ENCODE measurements at places on chromosomes 11 and 22.

GRCh38 chr11:68354148-68354872 is 41.9 kb downstream of the LRP5 start:
- no peak for DNase-seq

GRCh38 chr11:83034673-83035014 is 37.1 kb downstream of the RAB30 start:
- DNase-seq: no peak

- no peak for DNase-seq
Observed at GRCh38 chr11:129458756-129459535, 83.3 kb downstream of the BARX2 start.

DNA sequence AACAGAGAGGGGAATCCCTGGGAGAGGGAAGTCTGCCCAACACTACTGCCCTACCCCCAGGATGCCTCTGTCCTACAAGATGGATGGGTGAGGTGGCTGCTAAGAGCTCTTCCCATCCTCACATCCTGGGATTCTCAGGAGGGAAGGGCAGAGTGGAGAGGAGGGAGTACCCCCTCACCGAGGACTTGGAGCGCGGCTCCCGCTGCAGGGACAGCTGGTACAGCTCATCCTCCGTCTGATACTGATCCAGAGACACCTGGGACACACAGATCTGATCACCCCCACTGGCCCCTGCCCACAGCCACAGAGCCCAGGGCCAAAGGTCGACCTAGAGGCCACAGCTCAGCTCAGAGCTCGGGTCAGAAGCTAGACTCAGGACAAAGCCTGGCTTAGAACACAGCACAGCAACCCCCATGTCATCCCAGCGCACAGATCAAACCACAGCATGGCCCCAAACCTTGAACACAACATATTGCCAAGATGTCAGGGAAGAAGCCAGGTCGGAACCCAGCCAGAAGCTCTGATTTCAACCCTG is 8.2 kb downstream of the RASGRP2 start:
- DNase-seq: no peak

GRCh38 chr11:95917193-95918036 is 6.5 kb downstream of the MTMR2 start:
- no peak for DNase-seq

DNA sequence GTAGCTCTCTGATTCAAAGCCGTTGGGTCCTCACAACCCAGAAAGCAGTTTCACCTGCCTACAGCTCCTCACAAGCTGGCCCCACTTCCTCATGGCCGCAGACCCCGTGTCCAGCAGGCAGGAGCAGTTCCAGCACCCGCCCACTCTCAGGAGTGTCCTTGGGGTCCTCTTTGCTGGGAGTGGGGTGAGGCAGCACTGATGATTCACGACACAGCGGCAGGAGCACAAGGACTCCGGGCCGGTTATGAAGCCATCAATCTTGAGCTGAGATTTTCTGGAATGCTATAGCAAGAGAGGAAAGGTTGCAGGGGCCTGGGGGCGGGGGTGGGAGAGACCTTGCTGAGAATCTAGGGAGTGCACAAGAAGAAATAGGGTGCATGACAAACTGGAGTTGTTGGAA is 311.2 kb downstream of the NXPE2 start:
- DNase-seq: no peak

DNA sequence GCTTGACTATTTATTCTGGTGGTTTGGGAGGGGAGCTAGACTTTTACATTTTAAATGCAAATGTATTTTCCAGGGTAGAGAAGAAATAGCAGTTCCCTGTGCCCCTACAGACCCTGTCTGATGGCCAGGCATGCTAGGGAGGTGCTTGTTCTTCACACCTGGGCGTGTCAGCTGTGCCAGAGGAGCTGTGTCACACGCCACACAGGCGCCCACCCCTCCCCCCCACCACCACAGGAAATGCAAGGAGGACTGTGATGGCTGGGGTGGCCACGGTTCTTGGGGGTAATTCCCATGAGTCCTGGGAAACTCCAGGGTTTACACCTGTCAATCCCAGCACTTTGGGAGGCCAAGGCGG is 82.2 kb downstream of the FLI1 start:
- DNase-seq: peak; percentile 47

- no peak for DNase-seq
Observed at GRCh38 chr22:46792841-46793261, 30.4 kb downstream of the TBC1D22A start.

GRCh38 chr11:66689661-66690590 is 12.2 kb upstream of the RBM4B start:
- DNase-seq: no peak

DNA sequence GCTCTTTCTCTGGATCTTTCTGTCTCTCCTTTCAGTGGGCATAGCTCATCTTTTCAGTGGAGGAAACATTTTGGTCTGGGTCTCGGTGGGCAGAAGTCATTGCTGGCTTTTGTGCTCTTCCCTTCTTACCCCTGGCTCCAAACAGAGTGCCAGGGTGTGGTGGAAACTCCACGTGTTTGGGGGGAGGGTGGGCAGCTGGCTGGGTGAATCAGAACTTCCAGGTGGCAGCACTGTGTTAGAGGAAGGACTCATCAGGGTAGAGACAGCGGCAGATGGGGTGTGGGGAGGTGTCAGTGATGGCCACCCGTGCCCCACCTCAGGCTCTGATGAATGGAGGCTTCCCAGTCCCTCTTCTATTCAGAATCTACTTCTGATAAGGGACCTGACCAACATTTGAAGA is 114.0 kb downstream of the GRIK4 start:
- DNase-seq: no peak

GRCh38 chr22:17265649-17266248 is 46.5 kb upstream of the ADA2 start:
- DNase-seq: no peak

GRCh38 chr11:65552388-65552951 is 5.7 kb downstream of the LTBP3 start:
- DNase-seq: no peak

- DNase-seq: peak; percentile 5
Observed at GRCh38 chr22:43747058-43747457, 65.0 kb downstream of the EFCAB6 start.

DNA sequence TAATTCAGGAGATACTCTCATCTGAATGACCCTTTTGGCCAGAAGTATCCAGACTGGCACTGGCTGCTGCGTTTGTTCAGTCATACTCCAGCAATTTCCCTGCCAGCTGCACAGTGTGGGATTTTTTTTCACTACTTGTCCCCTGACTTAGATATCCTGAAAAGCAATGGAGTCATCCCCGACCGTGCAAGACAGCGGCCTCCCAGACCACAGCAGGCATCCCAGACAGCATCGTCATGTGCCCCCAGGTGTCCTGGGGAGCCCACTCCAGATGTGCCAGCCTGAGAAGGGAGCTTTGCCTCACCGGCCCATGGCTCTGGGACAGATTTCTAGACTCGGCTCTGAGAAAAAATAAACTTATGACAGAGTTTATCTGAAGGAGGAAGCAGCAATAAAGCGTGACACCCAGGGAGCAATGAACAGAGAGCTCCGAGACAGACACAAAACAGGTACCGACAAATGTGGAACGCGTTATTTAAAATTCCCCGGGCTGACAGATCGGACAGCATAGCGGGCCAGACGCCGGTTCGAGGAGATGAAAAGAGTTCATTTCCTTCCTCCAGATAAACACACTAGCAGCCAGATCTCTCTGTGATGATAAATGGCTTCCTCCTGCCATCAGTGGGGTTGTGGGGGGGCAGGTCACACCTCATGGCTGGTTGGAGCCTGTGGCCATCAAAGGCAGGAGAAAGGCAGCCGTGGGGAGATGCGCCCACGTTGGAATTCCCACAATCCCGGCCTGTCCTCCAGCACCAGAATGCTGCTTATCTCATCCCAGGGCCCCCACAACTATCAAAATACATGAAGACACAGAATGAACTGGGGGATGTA is 106.4 kb upstream of the FGF3 start:
- no peak for DNase-seq

GRCh38 chr22:25970374-25970911 is 198.8 kb upstream of the SEZ6L start:
- DNase-seq: no peak

GRCh38 chr11:122784325-122784955 is 53.9 kb upstream of the CRTAM start:
- no peak for DNase-seq

- DNase-seq: no peak
Observed at GRCh38 chr11:57094181-57094935, 87.4 kb upstream of the LRRC55 start.

DNA sequence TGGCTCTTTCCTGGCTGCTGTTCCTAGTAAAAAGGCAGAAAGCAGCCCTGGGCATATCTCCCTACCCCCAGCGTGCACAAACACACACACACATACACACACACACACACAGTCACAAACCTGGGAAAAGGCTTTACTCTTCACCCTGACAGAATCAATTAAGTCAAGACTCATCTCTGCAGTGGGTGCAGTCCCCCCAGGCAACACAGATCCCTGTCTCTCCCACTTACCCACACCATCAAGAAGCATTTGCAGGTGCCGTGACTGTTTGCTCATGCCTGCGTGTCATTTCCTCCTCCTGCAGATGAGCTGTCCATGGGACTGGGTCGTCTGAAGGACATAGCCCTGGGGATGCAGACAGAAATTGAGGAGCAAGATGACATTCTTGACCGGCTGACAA is 28.6 kb downstream of the SNAP29 start:
- DNase-seq: no peak

- DNase-seq: no peak
Observed at GRCh38 chr22:37219533-37219932, 7.3 kb upstream of the SSTR3 start.

GRCh38 chr22:30315962-30316576 is 10.7 kb downstream of the TBC1D10A start:
- peak; percentile 51 for DNase-seq

GRCh38 chr11:79375818-79376550 is 64.8 kb downstream of the TENM4 start:
- DNase-seq: no peak

DNA sequence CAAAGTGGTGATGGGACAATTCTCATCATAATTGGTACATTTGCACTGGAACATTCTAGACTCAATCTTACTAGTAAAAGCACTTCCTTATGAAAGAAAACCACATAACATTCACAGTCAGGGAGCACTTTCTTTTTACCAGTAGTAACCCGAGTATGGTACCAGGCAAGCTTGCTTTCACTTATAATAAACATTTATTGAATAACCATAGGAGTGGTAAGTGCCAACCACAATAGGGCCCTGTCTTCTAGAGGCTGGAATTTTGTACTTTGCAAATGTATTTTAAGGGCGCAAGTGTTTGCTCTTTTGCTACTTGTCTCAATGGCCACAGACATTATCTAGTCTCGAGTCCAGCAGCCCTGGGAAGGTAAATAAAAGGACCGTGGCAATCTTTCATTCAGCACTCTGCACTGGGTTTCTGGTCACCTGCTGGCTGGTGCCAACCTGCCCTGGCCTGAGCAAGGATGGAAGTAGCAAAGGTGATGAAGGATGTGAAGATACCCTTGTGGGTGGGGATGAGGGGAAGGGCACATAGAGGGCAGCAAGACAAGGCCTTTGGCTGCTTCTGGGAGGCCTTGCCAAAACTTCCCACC is 24.2 kb downstream of the C22orf31 start:
- DNase-seq: no peak

- no peak for DNase-seq
Observed at GRCh38 chr22:22890085-22890484, 2.5 kb downstream of the IGLL5 start.

GRCh38 chr22:46737976-46738646 is at the start of gene CERK:
Gene CERK, minus strand, starts transcription at chr22:46738252. Its CDS starts 104 bp downstream, at chr22:46738148.
- DNase-seq: peak; percentile 69

DNA sequence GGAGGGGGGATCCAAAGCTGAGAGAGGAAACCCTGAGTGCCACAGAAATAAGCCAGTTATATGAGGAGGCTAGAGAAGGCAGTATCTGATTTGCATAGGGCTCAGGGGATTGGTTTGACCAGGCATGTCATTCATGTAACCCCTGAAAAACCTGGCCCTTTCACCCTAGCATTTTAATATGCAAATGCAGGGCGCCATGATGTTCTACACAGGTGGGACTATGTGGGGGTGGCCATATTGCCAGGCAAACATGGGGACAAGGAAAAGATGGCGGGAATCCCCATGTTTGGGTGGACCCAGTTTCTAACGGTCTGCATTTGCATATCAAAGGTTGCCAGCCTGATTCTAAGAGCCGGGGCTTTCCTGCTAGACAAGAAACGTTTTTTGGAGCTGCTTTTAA is 27.2 kb downstream of the CSF2RB start:
- no peak for DNase-seq

GRCh38 chr11:64058494-64058893 is 22.8 kb downstream of the FLRT1 start:
- no peak for DNase-seq
